ENCODE measurements at places on chromosomes 11 and 22.

DNA sequence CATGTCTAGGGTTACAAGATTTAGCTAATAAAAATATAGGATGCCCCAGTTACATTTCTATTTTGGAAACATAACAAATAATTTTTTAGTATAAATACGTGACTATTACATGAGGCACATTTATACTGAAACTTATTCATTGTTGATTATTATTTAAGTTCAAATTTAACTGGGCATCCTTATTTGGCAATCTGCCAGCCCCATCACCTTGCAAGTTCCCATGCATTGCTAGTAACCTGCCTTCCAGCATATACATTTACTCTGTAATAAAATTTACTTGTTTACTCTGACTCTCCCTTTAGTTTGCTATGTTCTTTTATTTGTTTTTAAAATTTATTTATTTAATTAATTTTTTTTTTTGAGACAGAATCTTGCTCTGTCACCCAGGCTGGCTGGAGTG lies 654.9 kb upstream of the CCDC90B start:
- no peak for DNase-seq

DNA sequence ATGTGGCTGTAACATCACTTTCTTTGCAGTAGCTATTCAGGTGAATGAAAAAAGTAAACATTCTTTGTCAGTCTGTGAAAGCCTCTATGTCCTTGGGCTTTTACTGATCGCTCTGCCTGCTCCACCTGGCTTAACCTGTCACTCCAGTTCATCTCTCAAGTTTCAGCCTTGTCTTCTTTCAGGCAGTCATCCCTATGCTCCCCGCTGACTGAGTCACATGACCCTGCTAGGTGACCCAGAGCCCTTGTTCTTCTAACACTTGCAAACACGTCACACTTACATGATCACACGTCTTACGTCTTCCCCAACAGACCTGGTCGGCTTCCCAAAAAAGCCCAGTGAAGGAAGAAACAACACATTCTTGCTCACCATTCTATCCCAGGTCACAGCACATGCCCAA lies 499.3 kb upstream of the TENM4 start:
- DNase-seq, result no peak

- DNase-seq, result no peak
These were observed 12.8 kb upstream of the LMO1 start for GRCh38 chr11:8276528-8276927.

DNA sequence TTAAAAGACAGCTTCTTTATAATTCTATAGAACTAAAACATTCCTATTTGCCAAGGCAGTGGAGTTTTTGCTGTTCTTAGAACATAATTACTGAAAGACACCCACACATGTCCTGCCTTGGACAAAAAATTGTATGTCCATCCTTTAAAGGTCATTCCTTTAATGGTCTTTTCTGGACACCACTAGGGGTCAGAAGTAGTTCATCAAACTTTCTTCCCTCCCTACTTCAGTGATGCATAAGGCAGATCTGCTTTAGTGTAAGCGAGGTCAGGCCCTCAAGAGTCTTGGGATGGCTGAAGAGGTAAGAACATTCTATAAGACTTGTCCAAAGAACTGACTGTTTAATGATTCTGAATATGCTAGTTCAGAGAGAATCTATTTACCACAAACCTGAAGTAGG lies 4.3 kb upstream of the OR51V1 start:
- DNase-seq, result no peak

- DNase-seq, result no peak
These were observed 1.2 kb upstream of the ASCL2 start for GRCh38 chr11:2271327-2272227.

DNA sequence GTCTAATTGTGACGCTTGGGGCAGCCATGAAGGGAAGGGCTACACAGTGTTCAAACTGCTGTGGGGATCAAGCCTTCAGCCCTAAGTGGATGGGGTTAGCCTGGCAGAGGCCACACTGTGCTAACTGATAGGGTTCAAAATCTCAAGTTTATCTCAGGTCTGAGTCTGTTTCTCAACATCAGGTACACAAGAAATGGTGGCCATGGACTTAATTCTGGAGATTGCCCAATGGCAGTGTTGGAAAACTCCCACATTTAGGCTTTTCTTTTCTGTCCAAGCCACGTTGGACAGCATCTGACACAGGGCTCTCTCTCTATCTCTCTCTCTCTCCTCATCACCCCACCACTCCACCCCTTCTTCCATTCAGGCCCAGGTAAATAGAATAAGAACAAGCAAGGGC lies 10.9 kb upstream of the DGAT2 start:
- no peak for DNase-seq

DNA sequence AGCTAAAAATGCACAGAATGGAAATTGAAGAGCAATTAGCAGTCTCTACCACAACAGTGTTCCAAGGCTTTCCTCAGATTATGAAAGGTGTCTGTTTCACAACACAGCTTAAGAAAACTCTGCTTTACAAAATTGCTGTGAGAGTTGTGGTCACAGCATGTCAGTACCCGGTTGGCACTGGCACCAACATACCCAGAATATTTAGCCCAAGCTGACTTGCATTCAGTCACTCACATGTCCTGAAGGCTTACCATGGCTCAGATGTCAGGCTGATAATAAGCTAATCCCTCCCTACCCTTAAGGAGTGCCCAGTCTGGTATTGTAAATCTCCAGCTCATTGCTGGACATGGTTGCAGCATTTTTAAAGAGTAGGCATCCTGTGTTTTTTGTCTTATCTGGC lies 14.9 kb downstream of the NCR3LG1 start:
- no peak for DNase-seq

GRCh38 chr11:10473371-10473770 lies 18.3 kb downstream of the AMPD3 start:
- DNase-seq, result no peak

DNA sequence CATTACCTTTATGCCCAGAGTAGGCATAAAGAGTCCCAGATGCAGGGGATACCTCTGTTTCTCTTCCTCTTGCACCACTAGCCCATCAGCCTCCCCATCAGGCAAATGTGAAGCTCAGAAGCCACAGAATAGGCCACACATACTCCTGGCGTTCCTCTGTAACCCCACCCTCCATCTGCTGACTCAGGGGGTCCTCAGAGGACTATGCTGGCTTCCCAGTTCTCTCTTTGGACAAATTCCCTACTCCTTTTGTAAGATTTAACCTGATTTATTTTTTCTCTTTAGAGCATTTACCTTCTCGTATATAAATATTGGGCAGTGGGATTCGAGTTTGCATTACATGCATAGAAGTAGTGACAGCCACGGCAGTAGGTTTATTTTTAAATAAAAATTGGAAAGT lies 262.3 kb upstream of the CADM1 start:
- DNase-seq, result no peak

DNA sequence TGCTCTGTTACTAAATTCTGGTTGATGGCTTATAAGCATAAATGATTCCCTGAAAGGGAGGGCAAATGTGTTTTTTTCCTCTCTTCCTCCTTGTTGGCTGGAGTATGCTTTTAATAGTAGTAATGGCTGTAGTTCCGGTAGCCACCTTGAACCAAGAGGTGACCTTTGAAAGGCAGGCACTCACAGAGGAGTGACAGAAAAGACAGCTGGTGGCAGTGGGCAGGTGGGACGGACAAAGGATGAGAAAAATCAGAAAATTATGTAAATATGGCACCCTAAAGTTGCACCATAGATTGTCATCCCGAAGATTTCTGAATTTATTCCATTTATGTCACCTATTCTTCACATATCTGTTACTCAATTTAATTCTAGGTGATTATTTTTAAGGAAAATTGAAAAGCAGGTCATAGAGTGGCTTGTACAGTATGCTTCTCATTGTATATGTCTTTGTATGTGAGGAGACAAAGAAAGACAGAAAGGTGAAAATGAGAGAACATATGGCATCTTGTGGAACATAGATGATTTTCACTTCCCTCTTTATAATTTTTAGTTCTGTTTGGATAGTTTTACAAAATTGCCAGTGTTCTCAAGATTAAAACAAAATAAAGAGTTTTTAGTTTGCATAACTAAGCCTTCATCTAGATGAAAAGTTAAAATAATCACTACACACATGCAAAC lies 17.0 kb downstream of the CASP12 start:
- no peak for DNase-seq

- DNase-seq, result no peak
These were observed 67.0 kb downstream of the MIAT start for GRCh38 chr22:26724414-26724813.

DNA sequence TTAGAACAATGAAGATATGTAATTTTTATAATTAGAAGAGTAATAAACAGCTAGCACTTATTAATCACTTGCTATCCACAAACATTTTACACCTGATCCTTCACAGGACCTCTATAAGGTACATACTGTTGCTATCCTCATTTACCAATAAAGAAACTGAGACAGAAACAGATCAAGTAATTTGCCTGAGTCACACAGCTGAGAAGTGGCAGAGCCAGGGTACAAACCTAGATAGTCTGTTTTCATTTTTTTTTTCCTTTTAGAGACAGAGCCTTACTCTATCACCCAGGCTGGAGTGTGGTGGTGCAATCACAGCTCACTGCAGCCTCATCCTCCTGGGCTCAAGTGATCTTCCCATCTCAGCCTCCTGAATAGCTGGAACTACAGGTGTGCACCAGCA lies 71.8 kb upstream of the PTH start:
- no peak for DNase-seq

GRCh38 chr22:38718414-38718813 lies 12.7 kb downstream of the GTPBP1 start:
- DNase-seq, result no peak

- DNase-seq, result no peak
These were observed 99.8 kb upstream of the ALX4 start for GRCh38 chr11:44409558-44410236.

DNA sequence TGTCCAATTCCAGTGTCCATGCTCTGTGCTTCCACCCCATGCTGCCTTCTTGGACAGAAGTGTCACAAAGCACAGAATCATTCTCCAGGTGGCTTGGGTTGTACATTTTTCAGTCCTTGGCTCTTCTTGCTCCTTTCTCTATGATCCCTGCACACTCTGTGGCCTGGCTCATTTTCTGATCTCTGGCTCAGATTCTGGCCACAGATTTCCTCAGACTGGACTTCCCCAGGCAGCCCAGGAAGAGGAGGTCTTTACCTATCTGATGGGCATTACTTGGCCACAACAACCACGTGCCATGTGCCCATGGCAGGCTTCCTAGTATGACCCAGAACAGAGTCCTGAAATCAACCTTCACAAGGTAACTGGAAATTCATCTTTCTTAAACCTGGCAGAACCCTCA lies 27.2 kb downstream of the SYTL2 start:
- DNase-seq, result no peak

- no peak for DNase-seq
These were observed 61.7 kb downstream of the PTPRJ start for GRCh38 chr11:48041877-48042695.

GRCh38 chr11:8810540-8811301 lies 100.3 kb upstream of the AKIP1 start:
- no peak for DNase-seq

GRCh38 chr22:43127166-43127908 lies 15.9 kb downstream of the MCAT start:
- no peak for DNase-seq

DNA sequence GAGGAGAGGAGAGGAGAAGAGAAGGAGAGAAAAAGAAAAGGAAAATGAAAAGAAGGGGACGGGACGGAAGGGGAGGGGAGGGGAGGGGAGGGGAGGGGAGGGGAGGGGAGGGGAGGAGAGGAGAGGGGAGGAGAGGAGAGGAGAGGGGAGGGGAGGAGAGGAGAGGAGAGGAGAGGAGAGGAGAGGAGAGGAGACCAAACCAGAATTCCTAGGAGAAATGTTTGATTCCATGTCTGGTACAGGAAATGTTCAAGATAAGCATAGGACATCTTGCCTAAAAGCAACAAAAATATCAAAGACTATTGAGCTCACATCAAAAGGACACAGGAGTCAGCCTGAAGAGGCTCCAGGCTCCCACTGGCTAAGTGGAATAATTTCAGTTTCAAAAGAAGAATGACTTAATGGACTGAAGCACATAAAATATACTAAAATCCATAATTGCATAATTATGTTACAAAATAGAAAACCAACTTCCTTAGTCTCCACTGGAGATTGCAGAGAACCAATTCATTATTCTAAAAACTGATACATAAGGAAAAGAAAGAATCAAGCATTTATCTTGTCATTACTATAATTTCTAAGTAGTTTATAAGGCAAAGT lies 101.1 kb upstream of the APOA1 start:
- DNase-seq, result no peak

DNA sequence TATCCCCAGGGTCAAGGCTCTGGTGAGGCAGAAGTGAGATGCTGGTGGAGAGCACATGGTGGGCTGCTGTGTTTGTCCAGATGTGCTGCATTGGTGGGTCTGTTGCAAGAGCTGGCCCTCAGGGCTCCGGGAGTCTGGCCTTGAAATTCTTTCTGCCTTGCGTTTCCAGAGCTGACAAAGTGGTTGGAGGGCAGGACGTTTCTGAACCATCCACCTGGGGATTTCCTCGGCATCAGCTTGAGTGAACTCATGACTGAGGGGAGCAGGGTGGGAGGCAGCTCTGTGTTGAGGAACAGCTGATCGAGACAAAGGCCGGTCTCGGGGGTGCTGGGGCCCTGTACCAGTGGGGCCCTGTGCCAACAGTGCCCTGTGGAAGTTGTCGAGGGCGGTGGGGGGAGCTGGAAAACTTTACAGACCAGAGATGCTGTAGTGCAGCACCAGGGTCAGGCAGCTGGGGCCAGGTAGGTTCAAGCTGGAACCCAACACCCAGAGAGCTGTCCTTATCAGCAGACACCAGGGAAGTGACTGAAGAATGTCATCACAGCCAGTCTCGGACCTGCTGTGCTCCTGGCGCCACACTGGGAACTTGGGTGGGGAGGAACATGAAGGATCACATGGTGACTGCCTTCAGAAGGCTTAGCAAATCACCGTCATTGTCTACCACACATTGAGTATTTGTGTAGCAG lies 4.9 kb downstream of the TSKU start:
- no peak for DNase-seq

DNA sequence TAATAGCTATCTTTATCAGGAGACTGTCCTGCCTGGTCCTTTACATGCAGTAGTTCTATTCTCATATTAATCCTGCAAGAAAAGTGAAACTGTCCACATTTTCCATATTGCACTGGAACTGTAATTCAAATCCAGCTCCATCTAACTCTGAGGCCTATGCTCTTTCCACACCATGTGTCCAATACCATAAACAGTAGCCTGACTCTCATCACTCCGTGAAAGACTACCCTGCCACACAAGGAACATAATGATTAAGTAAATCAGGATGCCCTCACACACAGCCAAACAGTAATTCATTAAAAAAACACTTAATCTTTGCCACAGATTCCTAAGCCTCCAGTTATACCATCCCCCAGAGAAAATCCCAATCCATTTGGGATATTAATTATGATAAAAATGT lies 285.3 kb upstream of the PITPNB start:
- no peak for DNase-seq

- no peak for DNase-seq
These were observed 286.1 kb upstream of the CNTN5 start for GRCh38 chr11:98734686-98735085.

- no peak for DNase-seq
These were observed 304.9 kb upstream of the PLET1 start for GRCh38 chr11:112565551-112565950.

GRCh38 chr11:13210424-13210823 lies 67.2 kb upstream of the BMAL1 start:
- no peak for DNase-seq

GRCh38 chr11:131602431-131602830 lies 232.0 kb downstream of the NTM start:
- no peak for DNase-seq
